Mesendoderm (in vitro differentiated cells): ENCODE measurements at places on chromosomes 5 and 9.

DNA sequence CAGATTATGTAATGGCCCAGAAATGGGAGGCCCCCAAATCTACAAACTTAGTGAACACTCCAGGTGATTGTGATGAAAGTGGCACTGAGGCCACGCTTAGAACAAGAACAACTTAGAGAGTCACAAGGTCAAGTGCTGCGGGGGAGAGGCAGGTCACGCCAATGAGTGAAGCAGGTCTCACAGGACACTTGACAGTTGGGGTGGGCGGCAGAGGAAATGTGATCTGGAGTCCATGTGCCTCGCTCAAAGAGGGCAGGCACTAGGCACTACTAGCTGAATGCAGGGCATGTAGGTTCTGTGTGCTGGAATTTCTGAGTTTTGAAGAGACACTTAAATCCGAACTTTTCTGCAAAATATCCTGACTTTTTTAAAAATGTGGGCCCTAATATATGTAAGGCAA, 193.2 kb upstream of the RORB start:
- peak; percentile 15 for DNase-seq

DNA sequence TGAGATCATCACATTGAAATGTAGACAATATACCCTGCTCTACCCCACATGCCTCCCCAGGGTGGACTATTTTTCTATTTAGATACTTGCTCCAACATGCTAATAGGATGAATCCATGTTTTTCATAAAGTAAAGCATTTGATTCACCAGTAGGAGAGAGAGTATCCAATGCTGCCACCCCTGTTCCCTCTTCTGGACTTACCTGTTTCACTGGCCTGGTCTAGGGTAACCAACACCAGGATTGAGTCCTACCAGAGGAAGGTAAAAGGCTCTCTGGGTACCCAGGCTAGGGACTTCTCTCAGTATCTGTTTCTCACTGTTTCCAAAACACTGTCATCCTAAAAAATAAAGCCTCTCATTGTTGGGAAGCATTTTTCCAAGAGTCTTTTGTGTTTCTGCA, 30.2 kb upstream of the GABRP start:
- no peak for DNase-seq

DNA sequence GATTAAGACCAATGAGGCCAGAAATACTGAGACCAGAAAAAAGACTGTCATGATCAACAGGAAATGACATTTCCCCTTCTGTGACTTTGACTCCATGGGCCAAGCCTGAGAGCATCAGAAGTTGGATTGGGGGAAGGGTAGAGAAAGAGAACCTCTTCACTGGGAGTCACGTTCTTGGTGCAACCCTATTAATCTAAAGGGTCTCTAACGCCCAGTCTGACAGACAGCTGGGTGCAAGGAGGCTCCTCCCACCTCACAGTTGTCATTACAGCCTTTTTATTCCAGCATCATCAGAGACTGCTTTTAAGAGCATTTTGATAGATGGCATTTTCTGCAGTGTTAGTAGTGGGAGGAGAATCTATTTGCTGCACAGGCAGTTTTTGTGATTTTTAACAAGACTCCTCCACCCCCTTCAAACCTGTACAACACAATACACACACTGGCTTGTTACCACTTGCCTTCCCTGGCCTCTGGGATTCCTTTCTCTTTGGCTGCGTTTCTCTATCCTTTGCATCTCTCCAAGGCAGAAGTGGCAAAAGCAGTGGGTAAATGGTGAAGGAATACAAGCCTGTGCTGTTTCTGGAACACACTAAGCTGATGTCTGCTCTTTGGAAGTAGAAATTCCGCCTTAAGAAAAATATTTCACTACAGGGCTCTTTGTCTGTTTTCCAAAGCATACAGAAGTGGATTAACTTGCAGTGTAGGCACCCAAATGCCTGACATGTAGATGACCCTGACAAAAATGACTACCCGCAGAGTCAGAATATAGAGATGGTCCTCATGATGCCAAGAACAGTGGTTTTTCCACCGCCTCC, 310.4 kb upstream of the ZNF608 start:
- DNase-seq = no peak

DNA sequence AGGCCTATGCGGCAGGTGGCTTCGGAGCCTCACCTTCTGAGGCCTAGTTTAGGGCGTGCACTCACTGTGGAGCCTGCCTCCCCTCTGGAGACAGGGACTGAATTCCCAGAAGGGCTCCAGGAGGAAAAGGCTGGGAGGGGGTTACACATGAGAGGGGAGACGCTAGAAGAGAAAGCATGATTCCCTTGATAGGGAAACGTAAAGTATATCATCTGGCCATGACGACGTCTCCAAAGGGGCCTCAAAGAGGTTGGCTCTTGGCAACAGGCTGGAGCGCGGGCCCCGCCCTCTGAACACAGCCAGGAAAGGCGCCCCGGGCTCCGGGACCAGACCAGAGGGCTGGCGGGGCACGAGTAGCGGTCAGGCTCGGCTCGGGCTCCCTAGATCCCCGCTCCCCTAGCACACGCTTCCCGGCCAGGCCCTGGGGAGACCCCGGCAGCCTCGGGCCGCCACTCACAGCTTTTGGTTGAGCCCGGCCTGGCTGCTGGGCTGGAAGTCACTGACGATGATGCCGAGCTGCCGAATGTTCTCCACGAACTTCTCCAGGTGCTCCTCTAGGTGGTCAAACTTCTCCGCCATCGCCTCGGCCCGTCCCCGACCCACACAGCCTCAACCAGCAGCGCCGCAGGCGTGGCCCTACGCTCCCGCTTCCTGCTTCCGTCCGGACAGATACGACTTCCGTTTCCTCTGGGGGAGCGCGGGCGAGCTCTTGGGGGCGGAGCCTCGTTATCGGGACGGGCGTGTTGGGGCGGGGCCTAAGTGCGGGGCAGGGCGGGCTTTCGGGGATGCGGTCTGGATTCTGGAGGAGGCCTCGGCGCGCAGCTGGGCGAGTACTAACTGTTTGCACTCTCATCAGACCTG, at the start of gene MED10:
TSS of gene MED10 (minus strand) at position 643 of the 861 bp plus-strand sequence. CDS start at position 579, 64 bp downstream.
- peak; percentile 96 for DNase-seq

DNA sequence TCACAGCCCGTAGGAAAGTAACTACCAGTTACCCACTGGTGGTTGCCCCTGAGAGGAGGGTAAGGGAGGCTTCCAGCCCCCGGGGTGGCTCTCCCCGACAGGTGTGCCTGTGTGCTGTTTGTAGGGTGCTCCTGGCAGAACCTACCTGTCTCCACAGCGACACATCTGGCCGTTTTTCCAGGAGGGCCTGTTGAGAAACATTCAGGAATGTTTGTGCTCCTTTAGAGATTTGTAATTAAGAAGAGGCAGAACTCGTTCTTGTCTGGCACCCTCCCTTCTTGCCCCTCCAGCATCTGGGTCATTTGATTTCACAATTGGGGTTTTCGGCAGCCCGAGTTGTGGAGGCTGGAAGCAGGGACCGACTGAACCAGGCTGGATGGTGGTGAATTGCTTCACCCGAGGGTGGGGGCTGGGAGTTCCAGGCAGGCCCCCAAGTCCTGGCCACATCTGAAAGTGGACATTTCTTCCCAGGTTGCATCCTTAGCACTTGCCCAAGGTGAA, 74.2 kb downstream of the WWC1 start:
- DNase-seq = peak; percentile 84

DNA sequence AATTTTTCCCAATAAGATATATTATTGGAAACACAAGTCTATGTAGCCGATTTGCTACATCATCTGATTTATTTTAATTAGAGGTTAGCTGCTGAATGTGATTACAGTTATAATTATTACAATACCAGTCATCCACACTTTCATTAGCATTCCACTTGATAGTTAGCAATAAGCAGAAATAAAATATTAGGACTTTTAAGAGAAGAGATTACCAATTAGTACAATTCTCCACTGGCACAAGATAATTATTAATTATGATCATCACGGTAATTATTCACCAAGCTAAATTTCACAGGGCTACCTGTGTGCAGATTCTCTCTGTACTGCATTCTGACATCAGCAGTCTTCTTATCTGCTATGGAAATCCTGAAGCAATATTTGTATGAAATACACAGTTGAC, 474.7 kb downstream of the TLE4 start:
- no peak for DNase-seq

DNA sequence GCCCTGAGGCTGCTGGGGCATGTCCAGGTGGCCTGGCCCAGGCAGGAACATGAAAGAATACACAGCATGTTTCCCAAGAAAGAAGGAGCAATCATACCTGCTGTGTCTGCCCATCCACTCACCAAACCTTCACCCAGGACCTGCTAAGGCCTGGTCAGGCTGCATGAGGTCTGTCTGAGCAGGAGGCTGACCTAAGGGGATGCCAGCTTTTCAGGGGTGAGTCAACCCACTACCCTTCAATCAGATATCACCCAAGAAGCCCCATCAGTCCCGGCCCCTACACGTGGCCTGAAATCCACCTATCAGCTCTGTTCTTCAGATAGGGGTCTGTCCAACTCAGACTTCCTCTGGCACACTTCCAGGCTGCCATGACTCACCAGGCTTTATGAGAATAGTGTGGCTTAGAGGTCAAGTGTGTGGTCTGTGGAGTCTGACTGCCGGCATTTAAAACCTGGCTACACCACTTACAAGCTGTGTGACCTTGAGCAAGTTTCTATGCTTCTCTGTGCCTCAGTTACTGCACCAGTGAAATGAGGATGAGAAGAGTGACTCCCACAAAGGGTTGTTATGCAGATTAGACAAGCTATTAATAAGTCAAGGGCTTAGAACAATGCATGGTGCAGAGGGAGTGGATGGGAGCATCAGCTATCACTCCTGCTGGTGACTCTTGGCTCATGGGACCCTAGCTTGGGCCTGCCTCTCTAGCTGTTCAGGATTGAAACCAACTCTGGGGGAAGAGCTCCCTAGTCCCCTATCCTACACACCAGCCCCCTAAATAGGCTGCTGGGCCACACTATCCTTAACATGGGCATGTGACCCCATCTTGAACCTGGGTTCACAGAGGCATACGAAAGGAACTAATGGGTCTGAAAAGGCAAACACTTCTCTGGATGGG, 130.3 kb downstream of the PAX5 start:
- DNase-seq = no peak

- DNase-seq = no peak
These were observed 225.7 kb downstream of the TMEM167A start for GRCh38 chr5:82851471-82851870.

DNA sequence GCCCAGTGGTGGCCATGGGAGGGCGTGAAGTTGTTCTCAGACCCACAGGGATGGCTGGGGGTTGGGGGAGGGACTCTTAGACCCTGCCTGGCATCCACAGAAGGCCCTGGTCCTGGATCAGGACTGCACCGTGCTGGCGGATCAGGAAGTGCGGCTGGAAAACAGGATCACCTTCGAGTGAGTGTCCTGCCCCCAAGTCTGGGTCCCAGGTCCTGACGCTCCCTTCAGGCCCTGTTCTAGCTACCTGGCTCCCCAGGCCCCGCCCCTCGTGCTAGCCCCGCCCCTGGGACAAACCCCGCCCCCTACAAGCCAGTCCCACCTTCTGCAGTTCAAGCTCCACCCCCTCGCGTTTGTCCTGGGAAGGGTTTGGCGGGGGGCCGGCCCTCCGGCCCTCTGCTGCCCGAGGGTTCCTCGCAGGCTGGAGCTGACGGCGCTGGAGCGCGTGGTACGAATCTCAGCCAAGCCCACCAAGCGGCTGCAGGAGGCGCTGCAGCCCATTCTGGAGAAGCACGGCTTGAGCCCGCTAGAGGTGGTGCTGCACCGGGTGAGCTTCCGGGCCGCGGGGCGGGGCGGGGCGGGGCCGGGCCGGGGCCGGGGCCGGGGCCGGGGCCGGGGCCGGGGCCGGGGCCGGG, 12.9 kb downstream of the RGS14 start:
- peak; percentile 99 for DNase-seq

GRCh38 chr9:135971892-135972291, 10.7 kb upstream of the UBAC1 start:
- peak; percentile 90 for DNase-seq

DNA sequence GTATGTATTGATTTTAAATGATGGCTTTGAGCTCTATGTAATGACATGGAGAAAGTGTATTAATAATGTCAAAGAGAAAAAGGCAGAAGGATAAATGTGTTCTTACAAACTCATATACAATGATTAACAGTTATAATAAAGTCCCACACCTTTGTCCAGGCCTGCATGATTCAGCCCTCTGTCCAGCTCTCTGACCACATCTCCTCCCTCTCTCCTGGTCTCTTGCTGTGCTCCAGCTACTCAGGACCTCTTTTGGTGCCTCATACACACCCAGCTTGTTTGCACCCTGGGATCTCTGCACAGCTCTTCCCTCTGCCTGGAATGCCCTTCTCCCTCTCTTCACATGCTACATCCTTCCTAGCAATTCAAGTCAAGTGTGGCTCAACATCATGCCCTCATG, 37.5 kb upstream of the DMRT1 start:
- no peak for DNase-seq
